ENCODE measurements at places on chromosomes 4 and X.

GRCh38 chrX:38066934-38067333 lies 60.6 kb downstream of the SYTL5 start:
- H3K36me3 ChIP-seq: no peaks in the 10 kb centered on the region
- no peak for DNase-seq
- no peaks in the 10 kb centered on the region for H3K4me1 ChIP-seq
- H3K27me3 ChIP-seq: no peaks in the 10 kb centered on the region

- H3K4me3 ChIP-seq: no peak overlapping the region
- no peaks in the 10 kb centered on the region for H3K27me3 ChIP-seq
- H3K4me1 ChIP-seq: peaks cover 26% of the 10 kb centered on the region
- no peak for DNase-seq
Measured at GRCh38 chr4:47790105-47790504, 47.8 kb downstream of the CORIN start.

DNA sequence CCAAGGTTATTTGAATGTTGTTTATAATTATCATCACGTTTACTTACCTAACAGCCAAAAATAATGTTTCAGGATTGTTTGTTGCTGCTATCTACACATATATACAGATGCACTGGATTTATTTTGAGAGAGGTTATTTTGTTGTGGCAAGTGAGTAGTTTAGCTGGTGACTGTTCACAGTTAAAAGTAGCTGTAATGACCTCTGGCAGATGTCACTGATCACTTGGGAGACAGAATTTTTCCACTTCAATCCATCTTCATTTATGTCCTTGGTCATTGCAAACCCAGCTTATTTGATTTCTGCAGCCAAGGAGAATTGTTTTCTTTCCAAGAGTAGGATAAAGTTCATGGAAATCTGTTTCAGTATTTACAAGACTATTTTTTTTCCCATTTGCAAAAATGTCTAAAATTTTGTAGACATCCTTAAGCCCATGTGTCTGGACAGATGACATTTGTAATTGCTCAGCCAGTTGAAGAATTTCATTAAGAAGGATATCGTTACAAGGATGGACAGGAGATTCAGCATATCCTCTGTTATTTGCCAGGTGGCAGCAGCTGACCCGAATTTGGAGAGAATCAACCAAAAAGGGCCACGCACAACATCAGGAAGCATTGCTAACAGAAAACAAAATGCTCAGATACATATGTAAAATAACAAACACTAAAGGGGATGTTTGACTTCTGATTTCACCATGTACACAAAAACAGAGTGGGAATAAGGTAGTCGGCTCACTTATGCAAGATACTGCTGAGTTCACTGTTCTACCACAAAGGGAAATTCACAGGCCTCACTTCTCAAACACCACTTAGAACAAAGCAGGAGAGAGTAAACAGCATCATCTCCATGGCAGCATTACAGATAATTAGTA lies 64.5 kb downstream of the GPRIN3 start:
- H3K36me3 ChIP-seq: no peaks in the 10 kb centered on the region
- H3K27ac ChIP-seq: peak overlapping the region; percentile 34
- no peak for DNase-seq
- H3K27me3 ChIP-seq: no peaks in the 10 kb centered on the region

DNA sequence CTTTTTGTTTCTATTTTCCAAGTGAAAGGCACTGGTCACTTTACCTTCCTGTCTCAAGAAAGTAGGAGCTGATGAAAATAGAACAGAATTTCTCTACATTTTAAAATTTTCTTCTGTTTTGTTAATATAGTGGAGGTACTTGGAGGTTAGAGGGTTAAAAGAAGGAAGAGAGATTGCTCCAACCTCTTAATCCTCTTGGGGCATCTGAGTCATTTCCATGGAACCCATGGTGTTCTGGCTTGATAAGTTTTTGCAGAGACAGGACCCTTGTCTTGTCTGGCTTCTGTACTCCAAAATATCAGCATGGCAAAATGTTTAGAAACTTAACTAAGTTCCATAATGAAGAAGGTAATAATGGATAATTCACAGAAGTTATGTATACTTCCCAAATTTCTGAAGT lies 727.2 kb downstream of the C4orf33 start:
- no peaks in the 10 kb centered on the region for H3K36me3 ChIP-seq
- no peak overlapping the region for H3K27ac ChIP-seq
- no peak overlapping the region for H3K4me3 ChIP-seq
- no peaks in the 10 kb centered on the region for H3K27me3 ChIP-seq
- DNase-seq: no peak
- peaks cover 3% of the 10 kb centered on the region for H3K4me1 ChIP-seq

DNA sequence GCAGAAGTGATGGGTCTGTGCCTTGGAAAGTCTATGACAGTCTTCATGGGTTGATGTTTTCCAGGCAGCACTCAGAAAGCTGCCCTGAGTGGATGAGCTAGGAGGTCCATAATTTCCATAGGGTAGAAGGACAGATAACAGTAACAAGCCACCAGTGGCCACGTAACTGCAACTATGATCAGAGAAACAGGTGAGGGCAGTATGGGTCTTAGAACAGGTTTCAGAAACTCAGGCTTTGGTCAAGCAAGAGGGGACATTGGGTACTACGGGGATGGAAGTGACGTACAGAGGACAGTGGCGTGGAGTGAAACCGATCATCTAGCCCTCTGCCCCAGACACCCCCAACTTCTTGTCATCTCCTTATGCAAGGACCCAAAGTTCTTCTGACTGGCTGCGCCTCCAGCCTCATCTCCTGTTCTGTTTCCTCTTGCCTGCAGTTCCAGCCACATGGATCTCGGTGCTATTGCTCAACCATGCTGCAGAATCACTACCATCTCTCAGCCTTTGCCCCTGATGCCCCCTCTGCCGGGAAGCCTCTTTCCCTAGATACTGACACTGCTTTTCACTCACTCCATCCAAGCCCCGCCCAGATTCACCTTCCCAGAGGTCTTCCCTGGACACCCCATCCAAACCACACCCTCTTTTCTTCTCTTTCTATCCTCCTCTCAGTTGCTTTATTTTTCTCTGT lies 123.4 kb downstream of the MFAP3L start:
- H3K4me3 ChIP-seq: no peak overlapping the region
- H3K36me3 ChIP-seq: no peaks in the 10 kb centered on the region
- H3K4me1 ChIP-seq: no peaks in the 10 kb centered on the region
- peaks cover 43% of the 10 kb centered on the region for H3K27me3 ChIP-seq

Data from left ventricle myocardium inferior (tissue), 1 donor.